ENCODE measurements at places on chromosomes 13 and 19.

DNA sequence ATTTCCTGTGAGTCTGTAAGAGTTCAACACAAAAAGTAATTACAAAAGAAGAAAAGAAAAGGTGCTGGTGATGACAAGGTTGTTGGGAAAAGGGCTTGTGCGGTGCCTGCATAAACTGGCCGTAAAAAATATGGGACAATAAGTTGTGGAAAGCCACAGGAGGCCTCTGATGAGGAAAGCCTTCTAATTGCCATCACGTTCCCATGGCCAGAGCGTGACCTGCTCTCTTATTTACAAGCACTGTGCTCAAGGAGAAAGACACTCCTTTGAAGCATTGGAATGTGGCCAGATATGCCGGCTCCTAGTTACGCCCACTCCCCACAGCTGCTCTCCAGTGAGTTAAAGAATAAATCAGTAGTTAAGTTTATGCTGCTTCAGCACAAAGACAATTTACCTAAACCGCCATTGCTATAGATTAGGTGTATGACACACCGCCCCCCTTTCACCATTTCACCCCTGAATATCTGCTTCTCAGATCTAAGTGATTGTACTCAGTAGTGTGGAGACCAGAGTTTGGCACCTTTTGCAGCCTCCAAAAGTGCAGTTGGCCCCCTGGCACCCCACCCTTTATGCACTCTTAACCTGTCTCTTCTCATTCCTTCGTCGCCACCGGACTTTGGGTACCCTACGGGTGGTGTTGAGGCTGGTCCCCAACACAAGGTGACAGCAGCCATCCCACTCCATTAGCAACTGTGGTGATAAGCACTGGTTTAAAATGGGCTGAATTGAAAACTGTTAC, 8.1 kb upstream of the PGLYRP1 start:
- DNase-seq = no peak

DNA sequence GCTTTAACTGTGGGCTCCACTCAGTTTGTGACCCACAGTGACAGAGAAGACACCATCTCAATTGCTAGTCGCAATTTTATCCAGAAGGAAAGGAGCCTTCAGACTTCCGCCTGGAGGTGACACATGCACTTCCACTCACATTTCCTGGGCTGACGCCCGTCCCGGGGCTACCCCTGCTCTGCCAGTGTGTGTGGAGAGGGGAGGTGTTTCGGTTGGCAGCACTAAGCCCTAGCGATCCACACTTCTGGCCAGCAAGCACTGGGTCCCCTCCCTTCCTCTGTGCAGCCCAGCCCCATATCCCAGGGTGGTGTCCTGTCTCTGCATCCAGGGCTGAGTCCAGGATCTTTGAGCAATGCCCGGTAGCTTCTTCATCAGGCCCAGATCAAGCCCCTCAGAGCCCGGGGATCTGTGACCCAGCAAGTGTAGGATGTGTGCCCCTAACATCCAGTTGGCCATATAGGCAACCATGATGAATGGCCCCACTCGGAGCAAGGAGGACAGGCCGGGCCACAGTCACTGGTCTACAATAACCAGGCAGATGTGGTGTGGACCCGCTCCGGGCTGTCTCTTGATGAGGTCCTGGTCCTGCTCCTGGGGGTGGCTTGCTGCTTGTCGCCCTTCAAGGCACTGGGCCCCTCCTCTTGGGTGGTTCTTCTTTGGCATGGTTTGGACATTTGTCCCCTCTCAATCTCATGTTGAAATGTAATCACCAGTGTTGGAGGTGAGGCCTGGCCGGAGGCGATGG, 141.9 kb upstream of the SPACA7 start:
- no peak for DNase-seq

- no peak for DNase-seq
Measured at GRCh38 chr13:25421612-25422011, 49.8 kb downstream of the ATP8A2 start.

DNA sequence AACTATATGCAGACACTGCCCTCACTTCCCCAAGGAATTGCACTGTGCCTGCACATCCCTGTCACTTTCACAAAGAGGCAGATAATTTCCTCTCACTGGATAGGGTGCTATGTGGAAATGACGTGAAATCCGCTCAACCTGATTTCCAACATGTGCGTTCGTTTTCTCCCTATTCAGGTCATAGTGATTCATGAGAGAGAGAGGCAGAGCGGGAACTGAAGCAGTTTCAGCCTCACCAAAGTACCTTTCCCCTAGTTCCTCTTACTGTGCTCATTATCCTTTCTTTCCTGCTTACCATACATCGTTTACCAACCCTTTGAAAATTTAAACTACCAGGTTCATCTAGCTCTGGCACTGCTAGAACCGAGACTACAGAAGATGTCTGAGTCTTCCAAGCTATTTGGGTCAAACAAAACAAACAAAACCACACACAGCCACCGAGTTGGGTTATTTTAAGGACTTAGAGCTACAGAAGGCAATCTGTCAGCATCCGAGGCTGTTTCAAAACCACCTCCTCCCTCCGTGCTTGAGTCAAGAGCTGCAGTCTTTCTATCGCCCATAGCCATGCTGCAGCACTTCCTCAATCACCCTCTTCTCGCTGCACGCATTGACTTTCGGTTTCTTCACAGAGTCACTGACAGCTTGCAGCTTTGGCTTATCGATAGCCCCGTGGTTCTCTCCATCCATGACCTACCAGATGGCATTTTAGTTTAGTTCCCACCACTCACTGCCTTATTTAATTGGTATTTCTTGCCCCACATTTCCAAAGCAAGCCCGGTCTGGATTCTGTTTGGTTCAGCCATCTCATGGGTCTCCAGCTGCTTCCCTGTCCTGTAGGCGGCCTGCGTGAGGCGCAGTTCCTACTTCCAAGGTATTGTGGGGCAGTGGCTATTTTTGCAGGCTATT, 1395.8 kb downstream of the EFNB2 start:
- peak; percentile 53 for DNase-seq

- no peak for DNase-seq
Measured at GRCh38 chr13:20840568-20840967, 62.0 kb downstream of the XPO4 start.

GRCh38 chr13:100378533-100378932, 210.1 kb downstream of the GGACT start:
- no peak for DNase-seq

DNA sequence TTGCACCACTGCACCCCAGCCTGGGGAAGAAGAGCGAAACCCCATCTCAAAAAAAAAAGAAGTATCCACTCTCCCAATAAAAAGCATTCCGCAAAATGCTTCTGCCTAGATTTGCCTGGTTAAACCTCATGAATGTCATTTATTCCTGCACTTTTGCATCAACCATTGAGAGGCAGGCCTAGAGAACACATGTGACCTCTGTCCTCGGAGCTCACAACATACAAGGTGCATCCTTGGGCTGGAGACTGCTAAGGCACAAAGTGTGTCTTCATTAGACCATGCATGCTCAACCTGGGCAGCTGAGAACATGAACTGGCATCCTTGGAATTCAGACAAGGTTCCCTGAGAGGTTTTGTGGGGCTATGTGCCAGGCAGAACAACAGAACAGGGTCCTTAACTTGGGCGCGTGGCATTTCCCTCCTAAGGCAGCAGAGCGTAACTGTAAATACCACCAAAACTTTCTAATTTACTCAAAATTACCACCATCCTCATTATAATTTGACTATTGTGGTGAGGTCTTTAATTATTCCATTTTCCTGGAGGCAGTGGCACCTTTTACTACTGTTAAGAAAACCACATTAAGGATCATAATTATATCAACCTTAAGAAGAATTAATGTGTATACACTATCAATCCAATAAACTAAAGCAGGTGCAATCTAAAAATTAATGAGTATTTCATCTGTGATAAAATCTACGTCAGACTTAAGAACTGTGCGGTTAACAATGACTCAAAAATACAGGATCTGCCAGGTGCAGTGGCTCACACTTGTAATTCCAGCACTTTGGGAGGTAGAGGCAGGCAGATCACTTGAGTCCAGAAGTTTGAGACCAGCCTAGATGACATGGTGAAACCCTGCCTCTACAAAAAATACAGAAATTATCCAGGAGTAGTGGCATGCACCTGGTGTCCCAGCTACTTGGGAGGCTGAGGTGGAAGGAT, 13.8 kb downstream of the RCBTB1 start:
- DNase-seq = no peak

DNA sequence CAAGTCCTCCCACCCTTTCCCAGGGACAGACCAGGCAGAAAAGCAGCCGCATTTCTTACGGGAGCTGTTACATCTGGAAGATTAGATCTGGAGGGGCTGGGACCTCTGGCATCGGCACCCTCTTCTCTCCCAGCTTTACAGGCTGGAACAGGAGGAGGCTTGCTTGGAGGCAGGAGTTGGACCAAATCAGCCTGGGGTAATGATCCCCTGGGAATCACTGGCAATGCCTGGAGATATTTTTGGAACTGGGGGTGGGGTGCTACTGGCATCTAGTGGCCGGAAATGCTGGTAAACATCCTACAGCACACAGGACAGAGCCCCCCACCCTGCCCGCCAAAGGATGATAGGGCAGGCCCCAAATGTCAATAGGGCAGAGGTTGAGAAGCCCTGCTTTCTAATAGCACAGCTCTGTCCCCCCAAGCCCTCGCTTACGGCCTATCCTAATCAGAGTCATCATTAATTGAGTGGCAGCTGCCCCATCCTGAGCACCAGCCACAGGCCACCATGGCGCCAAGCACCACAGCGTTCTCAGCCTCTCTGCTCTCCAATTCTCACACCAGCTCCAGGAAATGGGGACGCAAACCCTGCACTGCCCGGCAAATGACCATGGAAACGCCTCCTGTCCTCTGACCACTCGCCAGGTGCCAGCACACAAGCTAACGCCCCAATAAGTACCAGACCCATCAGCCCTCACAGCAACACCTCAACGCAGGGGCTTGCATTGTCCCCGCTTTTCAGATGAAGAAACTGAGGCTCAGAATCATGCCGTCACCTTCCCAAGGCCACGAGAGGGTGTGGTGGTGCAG, 20.6 kb downstream of the LRRC4B start:
- no peak for DNase-seq

- no peak for DNase-seq
Measured at GRCh38 chr13:71629167-71629566, 237.8 kb downstream of the DACH1 start.

GRCh38 chr13:50948601-50949000, 39.0 kb downstream of the RNASEH2B start:
- DNase-seq = no peak

DNA sequence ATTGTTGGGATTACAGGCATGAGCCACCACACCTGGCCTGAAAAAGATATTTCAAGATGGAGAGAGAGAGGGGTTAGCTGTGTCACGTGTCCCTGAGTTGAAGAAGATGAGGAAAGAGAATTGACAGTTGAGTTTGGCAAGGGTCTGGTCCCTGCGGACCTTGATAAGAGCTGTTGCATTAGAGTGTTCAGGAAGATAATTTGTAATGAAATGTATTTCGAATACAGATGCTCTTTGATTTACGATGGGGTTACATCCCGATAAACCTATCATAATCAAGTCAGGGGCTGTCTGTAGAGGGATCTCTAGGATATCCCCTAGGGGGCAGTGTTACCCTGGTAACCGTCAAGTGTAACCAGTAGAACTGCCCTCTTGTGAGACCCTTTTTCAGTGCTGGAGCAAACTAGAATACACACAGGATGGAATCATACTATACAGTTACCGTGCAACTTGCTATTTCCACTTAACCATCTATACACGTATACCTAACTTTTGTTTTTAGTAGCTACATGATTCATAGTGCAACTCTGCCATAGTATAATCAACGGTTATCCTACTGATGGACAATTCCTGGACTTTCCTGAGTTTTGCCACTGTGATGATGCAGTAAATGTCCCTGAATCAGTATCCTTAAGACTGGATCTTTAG, 1.5 kb upstream of the ELOF1 start:
- no peak for DNase-seq

DNA sequence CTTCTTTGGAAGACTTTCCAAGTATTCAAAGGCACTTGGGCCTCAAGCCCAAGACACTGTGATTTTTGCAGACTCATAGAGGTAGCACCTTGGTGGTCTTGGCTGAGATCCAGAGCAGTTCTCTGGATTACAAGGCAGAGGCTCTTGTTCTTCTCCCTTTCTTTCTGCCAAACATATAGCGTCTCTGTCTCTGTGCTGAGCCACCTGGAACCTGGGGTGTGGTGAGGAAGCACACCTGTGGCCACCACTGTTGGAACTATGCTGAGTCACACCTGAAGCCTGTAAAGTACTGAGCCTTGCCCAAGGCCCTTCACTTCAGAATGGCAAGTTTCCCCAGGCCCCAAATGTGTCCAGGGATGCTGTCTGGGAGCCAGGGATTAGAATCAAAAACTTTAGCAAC, 127.5 kb downstream of the FREM2 start:
- no peak for DNase-seq

DNA sequence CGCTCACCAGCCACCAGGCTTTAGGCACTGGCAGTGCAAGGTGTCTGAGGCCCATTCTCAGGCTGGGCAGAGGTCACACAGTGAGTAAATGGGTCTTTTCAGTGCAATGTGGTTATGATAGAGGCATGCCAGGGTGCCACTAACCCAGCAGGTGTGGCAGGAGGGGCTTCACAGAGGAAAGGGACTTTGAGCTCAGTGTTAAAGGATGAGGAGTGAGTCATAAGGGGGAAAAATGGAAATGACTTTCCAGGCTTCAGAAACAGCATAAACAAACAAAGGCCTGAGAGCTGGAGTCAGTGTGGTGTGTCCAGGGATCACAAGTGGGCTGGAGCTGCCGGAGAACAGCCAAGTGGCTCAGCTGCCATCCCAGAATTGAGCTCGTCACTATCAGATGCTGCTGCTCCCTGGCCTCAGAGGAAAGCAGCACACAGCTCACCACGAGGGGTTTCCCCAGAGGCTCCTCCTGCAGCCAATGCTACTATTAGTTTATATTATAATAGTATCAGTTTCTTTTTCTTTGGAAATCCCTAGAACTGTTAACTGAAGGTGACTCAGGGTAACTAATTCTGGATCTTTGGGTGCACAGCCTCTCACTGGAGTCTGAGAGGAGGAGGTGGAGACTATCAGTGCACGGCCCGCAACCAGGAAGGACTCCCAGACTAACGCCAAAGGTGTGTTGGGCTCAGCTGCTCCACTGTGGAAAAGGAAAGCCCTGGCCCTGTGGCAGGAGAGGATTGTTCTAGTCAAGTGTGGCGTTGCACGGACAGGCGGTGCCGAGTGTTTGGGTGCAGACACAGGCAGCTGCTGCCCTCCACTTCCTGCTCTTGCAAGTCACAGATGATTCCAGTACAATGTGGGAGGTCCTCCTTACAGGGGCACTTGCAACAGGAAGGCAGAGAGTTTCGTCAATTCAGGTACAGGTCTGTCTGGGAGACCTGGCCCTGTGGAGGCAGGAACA, 39.5 kb downstream of the DHRS12 start:
- peak; percentile 50 for DNase-seq

DNA sequence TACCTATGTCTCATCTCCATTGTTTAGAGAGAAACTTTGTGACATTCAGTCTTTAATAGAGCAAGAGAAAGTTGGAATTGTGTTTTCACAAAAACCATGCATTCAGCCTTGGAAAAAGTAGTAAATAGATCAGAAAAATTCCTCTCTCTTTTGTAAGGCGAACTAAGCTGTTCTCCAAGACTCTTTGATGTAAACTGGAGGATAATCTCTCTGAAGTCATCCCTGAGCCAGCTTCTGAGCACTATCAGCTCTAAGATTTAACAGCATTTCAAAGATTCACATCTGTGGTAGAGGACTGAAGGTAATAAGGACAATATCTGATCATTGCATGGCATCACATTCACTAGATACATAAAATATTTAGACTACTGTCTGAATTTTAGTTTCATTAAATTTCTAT, 904.6 kb upstream of the ATXN8OS start:
- no peak for DNase-seq

GRCh38 chr13:90447034-90447733, 900.3 kb upstream of the MIR17HG start:
- DNase-seq = no peak
